Calu3 (cell line): ENCODE measurements at places on chromosomes 7 and 10. TPM values are rescaled to one million over a fixed set of nuclear protein-coding genes. Genes with fewer than 3 reads are reported as not detected.

- no peak overlapping the region for H3K27ac ChIP-seq
- H3K36me3 ChIP-seq = no peaks in the 10 kb centered on the region
- DNase-seq = no peak
- peaks cover 9% of the 10 kb centered on the region for H3K4me1 ChIP-seq
- no peak overlapping the region for H3K4me3 ChIP-seq
- H3K27me3 ChIP-seq = no peaks in the 10 kb centered on the region
These were observed 43.2 kb downstream of the BTRC start for GRCh38 chr10:101397140-101397539.

GRCh38 chr10:66555061-66555460 is 370.8 kb upstream of the LRRTM3 start:
- no peaks in the 10 kb centered on the region for H3K27me3 ChIP-seq
- no peaks in the 10 kb centered on the region for H3K4me1 ChIP-seq
- no peaks in the 10 kb centered on the region for H3K36me3 ChIP-seq
- no peak for DNase-seq

DNA sequence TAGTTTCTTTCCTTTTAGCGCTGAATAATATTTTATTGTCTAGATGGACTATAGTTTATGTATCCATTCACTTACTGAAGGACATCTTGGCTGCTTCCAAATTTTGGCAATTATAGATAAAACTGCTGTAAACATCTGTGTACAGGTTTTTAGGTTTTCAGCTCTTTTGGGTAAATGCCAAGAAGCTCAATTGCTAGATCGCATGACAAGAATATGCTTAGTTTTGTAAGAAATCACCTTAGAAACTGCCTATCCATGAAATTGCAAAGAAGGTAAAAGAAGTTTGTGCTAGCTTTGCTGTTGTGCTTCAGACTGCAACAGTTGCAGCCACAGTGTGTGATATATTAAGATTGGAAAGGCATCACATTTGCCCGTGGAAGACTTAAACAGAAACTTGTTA is 103.2 kb upstream of the TNS3 start:
- H3K27ac ChIP-seq = no peak overlapping the region
- H3K36me3 ChIP-seq = peaks cover 3% of the 10 kb centered on the region
- no peaks in the 10 kb centered on the region for H3K27me3 ChIP-seq
- DNase-seq = no peak

- peaks cover 15% of the 10 kb centered on the region for H3K4me1 ChIP-seq
- DNase-seq = no peak
- no peaks in the 10 kb centered on the region for H3K27me3 ChIP-seq
- H3K4me3 ChIP-seq = no peak overlapping the region
- no peak overlapping the region for H3K27ac ChIP-seq
These were observed 281.9 kb downstream of the PRPF18 start for GRCh38 chr10:13868528-13869294.

GRCh38 chr7:103821092-103821491 is 168.4 kb downstream of the RELN start:
- no peaks in the 10 kb centered on the region for H3K36me3 ChIP-seq

GRCh38 chr7:50857804-50858489 is 75.3 kb upstream of the GRB10 start:
- DNase-seq = no peak
- no peaks in the 10 kb centered on the region for H3K27me3 ChIP-seq
- H3K27ac ChIP-seq = no peak overlapping the region
- H3K4me3 ChIP-seq = no peak overlapping the region
- no peaks in the 10 kb centered on the region for H3K36me3 ChIP-seq

DNA sequence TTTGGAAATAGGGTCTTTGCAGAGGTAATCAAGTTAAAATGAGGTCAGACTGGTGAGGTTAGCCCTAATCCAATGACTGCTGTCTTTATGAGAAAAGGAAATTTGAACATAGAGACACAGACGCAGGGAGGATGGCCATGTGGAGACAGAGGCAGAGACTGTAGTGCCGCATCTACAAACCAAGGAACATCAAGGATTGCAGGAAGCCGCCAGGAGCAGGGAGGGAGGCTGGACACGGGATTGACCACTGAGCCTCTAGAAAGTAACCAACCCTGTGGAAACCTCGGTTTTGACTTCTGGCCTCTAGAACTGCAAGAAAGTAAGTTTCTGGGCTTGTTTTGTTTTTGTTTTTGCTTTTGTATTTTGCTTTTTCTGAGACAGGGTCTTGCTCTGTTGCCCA is 68.4 kb upstream of the ADAM12 start:
- H3K36me3 ChIP-seq = no peaks in the 10 kb centered on the region
- H3K27ac ChIP-seq = no peak overlapping the region
- no peak for DNase-seq
- no peaks in the 10 kb centered on the region for H3K4me1 ChIP-seq

GRCh38 chr10:131266936-131267813 is 44.3 kb downstream of the TCERG1L start:
- H3K27me3 ChIP-seq = no peaks in the 10 kb centered on the region
- no peak overlapping the region for H3K4me3 ChIP-seq
- DNase-seq = no peak
- H3K27ac ChIP-seq = no peak overlapping the region

DNA sequence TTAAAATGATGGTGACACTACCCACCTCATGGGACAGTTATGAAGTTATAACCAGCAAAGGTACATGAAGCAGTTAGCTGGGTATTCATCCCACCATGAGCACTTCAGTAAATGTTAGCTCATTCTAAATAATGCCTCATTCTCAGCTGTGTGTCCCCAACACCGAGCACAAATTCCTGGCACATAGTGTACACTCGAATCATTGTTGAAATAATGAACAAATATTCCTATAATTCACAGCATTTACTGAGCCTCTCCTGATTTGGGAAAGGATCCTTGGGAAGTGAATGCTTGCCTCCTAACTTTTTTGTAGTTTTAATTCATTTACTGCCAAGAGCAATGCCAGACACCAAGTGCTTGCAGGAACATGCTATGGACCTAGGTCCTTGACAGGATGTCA is 235.2 kb downstream of the DGKI start:
- peaks cover 90% of the 10 kb centered on the region for H3K27me3 ChIP-seq
- H3K36me3 ChIP-seq = no peaks in the 10 kb centered on the region
- no peak overlapping the region for H3K4me3 ChIP-seq
- H3K4me1 ChIP-seq = no peaks in the 10 kb centered on the region
- H3K27ac ChIP-seq = no peak overlapping the region

DNA sequence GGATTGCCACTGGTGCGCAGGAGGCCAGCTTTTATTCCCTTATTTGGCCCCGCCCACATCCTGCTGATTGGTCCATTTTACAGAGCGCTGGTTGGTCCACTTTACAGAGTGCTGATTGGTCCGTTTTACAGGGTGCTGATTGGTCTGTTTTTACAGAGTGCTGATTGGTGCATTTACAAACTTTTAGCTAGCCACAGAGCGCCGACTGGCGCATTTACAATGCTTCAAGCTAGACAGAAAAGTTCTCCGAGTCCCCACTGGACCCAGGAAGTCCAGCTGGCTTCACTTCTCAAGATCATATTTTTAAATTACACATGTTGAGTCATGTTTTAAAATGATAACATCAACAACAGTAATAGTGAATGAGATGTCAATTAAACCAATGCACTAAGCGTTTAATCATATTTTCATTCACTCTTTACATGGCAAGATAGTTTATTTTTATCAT is 128.3 kb downstream of the CUBN start:
- no peaks in the 10 kb centered on the region for H3K36me3 ChIP-seq
- no peak overlapping the region for H3K4me3 ChIP-seq
- peaks cover 14% of the 10 kb centered on the region for H3K27me3 ChIP-seq

DNA sequence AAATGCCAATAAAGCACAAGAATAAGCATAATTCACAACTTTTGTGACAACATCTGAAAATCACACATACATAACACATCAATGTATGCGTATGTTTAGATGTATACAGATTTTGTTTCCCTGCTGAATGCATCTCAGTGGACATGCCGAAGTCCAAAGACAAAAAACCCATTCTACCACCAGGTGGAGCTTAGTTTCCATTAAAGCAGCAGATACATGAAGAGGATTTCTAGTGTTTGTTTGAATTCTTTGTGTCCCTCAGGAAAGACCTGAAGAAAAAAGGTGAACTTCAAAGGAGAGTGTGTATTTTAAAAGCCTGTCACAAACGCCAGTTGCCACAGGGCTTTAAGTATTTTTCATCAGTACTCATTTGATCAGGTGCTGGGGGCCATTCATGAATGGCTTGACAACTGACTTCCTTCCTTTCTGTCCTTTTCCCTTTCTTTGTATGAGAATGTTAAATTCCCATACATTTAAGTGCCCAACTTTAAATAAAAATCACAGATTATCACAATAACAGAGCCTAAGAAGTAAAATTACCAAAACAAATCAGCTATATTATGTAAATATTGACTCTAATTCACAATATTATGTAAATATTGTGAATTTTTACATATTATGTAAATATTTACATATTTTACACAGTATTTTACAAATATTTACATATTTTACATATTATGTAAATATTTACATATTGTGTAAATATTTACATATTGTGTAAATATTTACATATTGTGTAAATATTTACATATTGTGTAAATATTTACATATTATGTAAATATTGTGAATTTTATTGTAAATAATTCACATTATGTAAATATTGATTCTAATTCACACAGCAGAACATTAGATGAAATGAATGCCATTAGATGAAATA is 343.0 kb downstream of the CRPPA start:
- peaks cover 31% of the 10 kb centered on the region for H3K4me1 ChIP-seq
- H3K4me3 ChIP-seq = no peak overlapping the region
- H3K36me3 ChIP-seq = no peaks in the 10 kb centered on the region
- H3K27ac ChIP-seq = peak overlapping the region; percentile 71
- DNase-seq = peak; percentile 78

DNA sequence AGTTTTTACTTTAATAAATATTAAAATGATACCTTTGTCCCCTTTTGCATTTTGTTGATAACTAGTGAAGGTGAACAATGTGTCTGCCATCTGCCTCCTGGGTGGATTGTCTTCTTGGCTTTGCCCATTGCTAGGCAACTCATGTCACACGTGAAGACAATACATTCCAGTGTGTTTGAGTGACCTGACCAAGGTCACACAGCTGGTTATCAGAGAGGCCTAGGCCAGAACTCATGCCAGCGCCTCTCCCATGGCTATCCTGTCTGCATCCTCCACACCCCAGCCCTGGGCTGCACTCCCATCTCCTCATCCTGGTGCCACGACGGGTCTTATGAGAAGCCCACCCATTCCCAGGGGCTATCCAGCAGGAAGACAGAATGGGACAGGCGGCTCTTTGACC is 108.7 kb downstream of the PLCE1 start:
- H3K27me3 ChIP-seq = peaks cover 65% of the 10 kb centered on the region
- no peak overlapping the region for H3K4me3 ChIP-seq
- no peak for DNase-seq
- H3K27ac ChIP-seq = no peak overlapping the region
- H3K4me1 ChIP-seq = no peaks in the 10 kb centered on the region
- no peaks in the 10 kb centered on the region for H3K36me3 ChIP-seq

GRCh38 chr10:60270426-60270825 is 119.2 kb downstream of the ANK3 start:
- DNase-seq = no peak
- H3K27ac ChIP-seq = no peak overlapping the region
- no peaks in the 10 kb centered on the region for H3K4me1 ChIP-seq

GRCh38 chr7:116170180-116170579 is 40.2 kb upstream of the TES start:
- peaks cover 27% of the 10 kb centered on the region for H3K4me1 ChIP-seq
- no peak overlapping the region for H3K27ac ChIP-seq
- no peaks in the 10 kb centered on the region for H3K36me3 ChIP-seq
- no peak for DNase-seq
- H3K27me3 ChIP-seq = peaks cover 17% of the 10 kb centered on the region

GRCh38 chr10:48446785-48447184 is 140.3 kb downstream of the MAPK8 start:
- peaks cover 11% of the 10 kb centered on the region for H3K4me1 ChIP-seq
- H3K36me3 ChIP-seq = peaks cover 3% of the 10 kb centered on the region
- peaks cover 9% of the 10 kb centered on the region for H3K27me3 ChIP-seq
- no peak for DNase-seq
- H3K27ac ChIP-seq = no peak overlapping the region

- no peaks in the 10 kb centered on the region for H3K27me3 ChIP-seq
- H3K36me3 ChIP-seq = no peaks in the 10 kb centered on the region
- no peak overlapping the region for H3K4me3 ChIP-seq
These were observed 623.6 kb upstream of the FZD8 start for GRCh38 chr10:36265741-36266140.

- DNase-seq = peak; percentile 84
- H3K27ac ChIP-seq = peak overlapping the region; percentile 98
- H3K27me3 ChIP-seq = no peaks in the 10 kb centered on the region
- peaks cover 15% of the 10 kb centered on the region for H3K36me3 ChIP-seq
These were observed 144.4 kb downstream of the TES start for GRCh38 chr7:116354546-116355423.

GRCh38 chr10:31972519-31973041 is 43.9 kb upstream of the ARHGAP12 start:
- no peak overlapping the region for H3K27ac ChIP-seq
- no peak for DNase-seq
- peaks cover 20% of the 10 kb centered on the region for H3K4me1 ChIP-seq
- H3K36me3 ChIP-seq = peaks cover under 1% of the 10 kb centered on the region
- no peak overlapping the region for H3K4me3 ChIP-seq
- H3K27me3 ChIP-seq = no peaks in the 10 kb centered on the region

UPK3BL2 gene
- 17.4 and 18.3 TPM in 2 replicates for total RNA-seq

SPDYE2 gene
- total RNA-seq = not detected in 2 replicates

C7orf33 gene
- not detected in 2 replicates for total RNA-seq

AGMO gene
- total RNA-seq = 13.2 and 13.9 TPM in 2 replicates

PPP1R3A gene
- total RNA-seq = not detected in 2 replicates

MNX1 gene
- 28.4 and 30.3 TPM in 2 replicates for total RNA-seq

YWHAG gene
- 113 and 122 TPM in 2 replicates for total RNA-seq

TRPV5 gene
- not detected in 2 replicates for total RNA-seq

ALOX5 gene
- 44.9 and 57.0 TPM in 2 replicates for total RNA-seq

FGL2 gene
- 0.14 TPM in 1 of 2 replicates, not detected in the other for total RNA-seq

LIPF gene
- not detected in 2 replicates for total RNA-seq
